NCI-H2081 treated with DMSO at 0.1 percent for 48 hours (cell line): ENCODE measurements at places on chromosomes 2 and 18.

DNA sequence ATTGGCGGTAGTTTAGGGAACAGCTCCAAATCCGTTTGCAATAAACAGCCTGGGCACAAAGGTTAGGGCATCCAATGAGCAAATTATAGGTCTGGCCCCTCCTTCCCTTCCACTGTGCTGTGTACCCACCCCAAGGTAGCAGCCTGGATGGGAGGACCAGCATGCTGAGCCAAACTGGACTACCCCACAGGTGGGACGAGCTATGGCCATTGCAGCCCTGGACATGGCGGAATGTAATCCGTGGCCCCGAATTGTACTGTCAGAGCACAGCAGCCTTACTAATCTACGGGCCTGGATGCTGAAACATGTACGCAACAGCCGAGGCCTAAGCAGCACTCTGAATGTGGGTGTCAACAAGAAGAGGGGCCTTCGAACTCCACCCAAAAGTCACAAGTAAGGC is 6.7 kb downstream of the AGBL5 start:
- DNase-seq: no peak

DNA sequence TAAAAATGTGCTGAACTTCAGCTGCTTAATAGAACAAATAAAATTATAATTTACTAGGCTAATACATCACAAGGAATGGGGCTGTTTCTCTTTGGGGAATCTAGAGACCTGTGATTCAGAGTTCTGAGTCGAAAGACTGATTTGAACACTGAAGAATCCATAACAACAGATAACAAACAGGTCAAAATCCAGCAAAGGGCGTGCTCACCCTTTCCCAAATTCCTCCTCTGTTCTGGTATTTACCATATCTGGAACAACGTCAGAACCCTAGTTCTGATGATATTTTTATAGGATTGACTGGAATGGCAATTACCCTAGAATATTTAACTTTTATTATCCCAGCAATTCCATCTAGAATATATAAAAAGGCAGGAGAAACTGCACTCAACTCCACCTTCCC is 66.0 kb upstream of the ITGA6 start:
- DNase-seq: no peak

GRCh38 chr2:131046918-131047652 is 46.2 kb downstream of the FAM168B start:
- no peak for DNase-seq

DNA sequence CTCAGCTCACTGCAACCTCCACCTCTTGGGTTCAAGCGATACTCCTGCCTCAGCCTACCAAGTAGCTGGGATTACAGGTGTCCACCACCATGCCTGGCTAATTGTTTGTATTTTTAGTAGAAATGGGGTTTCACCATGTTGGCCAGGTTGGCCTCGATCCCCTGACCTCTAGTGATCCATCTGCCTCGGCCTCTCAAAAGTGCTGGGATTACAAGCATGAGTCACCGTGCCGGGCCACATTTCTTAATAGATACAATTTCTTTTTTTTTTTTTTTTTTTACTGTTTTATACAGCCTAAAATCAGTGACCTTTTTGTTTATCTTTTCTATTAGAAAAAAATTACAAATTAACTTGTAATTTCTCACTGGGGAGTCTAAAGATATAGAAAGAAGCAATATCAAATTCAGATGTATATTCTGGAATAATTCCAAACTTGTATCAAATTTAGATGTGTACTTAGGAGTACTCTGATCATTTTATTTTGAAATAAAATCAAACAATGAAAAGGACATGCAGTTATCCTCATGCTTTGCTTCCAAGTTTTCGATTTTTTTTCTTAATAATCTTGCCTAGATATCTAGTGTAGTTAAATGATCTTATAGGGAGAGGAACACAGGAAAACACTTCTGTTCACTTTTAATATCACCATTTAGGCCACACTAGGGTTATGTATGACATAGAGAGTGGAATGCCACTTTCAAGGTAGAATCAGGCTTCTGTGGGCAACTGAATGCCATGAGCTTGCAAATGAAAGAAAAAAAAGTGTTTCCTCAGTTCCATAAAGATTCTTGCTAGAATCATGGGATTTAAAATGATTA is 1089.3 kb downstream of the SUCLG1 start:
- no peak for DNase-seq

DNA sequence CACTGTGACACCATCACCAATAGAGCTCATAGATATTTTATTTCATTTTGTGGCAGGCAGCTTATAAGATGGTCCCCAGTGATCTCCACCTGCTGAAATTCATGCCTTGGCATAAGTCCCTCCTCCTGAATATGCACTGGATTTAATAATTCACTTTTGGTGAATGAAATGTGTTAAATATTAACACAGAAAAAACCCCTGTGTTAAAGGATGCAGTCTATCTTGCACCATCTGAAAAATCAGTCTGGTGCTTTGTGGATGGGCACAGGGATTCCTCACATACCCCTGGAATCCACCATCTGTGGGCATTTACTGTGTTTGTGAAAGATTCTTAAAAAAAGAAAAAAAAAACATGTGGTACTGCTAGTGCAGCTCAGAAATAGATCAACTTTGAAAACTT is 26.1 kb upstream of the WIPF1 start:
- DNase-seq: no peak

DNA sequence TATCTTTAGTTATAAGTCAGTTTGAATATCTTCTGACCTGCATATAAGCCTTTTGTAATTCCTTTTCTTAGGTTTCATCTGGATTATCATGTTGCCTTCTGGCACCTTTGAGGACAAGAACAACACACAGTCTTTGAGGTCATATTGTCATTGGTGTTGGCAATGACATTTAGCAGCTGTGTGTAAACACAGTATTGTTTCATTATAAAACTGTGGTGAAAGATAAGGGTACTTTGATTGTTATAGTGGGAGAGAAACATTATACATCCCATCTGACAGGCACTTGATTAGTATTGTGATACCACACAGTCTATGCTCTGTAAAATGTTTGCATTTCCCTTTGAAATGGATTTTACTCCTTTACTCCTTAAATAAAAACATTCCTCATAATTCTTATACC is 313.5 kb downstream of the RPRM start:
- DNase-seq: no peak

DNA sequence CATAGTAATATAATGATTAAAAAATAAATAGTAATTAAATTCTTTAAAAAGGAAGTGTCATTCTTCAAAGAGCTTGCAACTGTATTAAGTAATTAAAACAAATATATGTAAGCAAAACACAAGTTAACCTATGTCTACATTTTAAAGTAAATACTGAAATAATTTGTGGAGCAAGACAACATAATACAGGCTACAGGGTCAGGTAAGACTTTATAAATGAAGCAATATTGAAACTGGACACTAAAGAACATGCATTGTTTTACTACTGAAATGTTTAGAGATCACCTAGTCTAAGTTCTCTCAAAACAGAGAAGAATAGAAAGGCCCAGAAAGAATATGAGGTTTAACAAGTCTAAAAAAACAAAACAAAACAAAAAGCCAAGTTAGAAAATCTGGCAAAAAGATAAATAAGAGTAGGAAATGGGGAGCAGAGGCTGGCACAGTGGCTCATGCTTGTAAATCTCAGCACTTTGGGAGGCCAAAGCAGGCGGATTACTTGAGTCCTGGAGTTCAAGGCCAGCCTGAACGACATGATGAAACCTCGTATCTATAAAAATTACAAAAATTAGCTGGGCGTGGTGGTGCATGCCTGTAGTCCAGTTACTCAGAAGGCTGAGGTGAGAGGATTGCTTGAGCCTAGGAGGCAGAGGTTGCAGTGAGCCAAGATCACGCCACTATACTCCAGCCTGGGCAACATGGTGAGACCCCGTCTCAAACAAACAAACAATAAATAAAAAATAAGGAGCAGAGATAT is 34.4 kb downstream of the VPS54 start:
- no peak for DNase-seq
